Stimulated activated CD4-positive, alpha-beta T cell treated with anti-CD3 and anti-CD28 coated beads, TNF-alpha, amount 100 ng/mL, for 1 hour (primary cell): ENCODE measurements at places on chromosomes 16 and 17.

GRCh38 chr17:14203388-14203787 lies 33.3 kb downstream of the CDRT15 start:
- no peak for DNase-seq

- DNase-seq: no peak
These were observed 15.7 kb downstream of the SLC52A1 start for GRCh38 chr17:5019475-5019956.

GRCh38 chr17:41527063-41528023 lies 765 bp downstream of the KRT19 start:
- no peak for DNase-seq

- DNase-seq: no peak
These were observed 44.9 kb downstream of the USP22 start for GRCh38 chr17:20997711-20998570.

DNA sequence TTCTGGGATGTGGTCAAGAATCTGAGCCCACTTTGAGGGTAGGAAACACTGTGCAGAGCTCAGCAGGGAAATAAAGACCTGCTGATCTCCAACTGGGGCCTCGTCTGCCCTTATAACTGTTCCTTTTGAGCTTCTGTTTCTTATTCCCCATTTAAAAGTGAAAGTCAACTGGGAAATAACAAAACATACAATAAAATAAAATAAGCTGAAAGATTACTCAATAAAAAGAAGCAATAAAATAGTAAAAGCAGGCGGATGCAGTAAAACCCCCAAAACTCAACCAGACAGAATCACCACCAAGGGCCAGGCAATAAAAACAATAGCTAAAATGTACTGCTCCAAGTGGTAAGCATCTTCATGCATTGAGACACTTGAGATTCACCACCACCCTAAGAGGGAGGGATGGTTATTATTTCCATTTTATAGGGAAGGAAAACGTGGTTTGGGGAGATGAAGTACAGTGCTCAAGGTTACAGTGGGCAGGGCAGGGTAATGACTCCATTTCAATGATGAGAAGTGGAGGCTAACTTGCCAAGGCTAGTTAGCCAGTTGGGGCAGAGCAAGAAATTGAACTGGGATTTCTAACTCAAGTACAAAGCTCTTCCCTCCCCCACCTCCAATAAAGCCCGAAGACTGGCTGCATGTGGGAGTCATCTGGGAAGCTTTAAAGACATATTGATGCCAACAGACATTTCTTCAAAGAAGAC lies 6.4 kb upstream of the SPACA3 start:
- no peak for DNase-seq
